ENCODE measurements at places on chromosomes 1 and 21. TPM values are rescaled to one million over a fixed set of nuclear protein-coding genes. Genes with fewer than 3 reads are reported as not detected.

DNA sequence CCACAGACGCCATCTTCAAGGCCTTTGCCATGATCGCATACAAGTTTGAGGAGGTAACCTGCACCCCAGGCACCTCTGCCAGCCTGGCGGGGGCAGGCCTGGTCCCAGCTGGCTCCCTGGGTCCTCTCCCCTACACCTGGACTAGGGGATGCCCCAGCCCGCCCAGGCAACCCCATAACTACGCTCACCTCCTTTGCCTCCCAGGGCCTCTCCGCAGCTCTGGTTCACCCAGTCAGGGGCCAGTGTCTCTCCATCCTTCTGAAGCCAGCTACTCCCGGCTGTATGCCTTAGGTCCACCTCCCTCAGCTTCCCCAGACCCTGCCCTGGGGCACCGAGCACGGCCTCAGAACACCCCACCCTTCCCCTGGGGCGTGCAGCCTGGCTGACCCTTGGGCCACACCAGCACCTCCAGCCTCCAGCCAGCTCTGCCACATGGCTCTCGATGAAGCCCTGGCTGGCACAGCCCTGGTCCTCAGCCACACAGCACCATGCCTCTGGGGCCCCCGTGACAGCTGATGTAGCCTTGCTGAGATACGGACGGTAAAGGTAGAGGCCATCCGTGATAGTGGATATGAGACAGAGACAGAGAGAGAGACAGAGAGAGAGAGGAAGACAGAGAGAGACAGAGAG lies 80.4 kb upstream of the COL6A1 start:
- no peak for DNase-seq
- no peaks in the 10 kb centered on the region for H3K4me1 ChIP-seq
- H3K27me3 ChIP-seq: no peaks in the 10 kb centered on the region

DNA sequence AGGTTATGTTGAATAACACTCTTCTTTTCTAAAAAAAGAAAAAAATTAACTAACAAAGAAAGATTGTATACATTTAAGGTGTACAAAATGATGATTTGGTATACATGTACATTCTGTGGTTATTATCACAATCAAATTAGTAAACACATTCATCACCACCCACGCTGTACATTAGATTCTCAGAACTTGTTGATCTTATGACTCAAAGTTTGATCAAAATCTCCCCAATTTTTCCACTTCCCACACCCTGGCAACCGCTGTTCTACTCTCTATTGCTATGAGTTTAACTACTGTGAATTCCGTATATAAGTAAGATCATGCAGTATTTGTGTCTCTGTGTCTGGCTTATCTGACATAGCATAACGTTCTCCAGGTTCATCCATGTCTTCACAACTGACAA lies 469.5 kb upstream of the CHRM3 start:
- no peaks in the 10 kb centered on the region for H3K27me3 ChIP-seq
- no peak overlapping the region for H3K4me3 ChIP-seq
- H3K36me3 ChIP-seq: no peaks in the 10 kb centered on the region
- no peak overlapping the region for H3K27ac ChIP-seq
- no peaks in the 10 kb centered on the region for H3K4me1 ChIP-seq
- no peak for DNase-seq

DNA sequence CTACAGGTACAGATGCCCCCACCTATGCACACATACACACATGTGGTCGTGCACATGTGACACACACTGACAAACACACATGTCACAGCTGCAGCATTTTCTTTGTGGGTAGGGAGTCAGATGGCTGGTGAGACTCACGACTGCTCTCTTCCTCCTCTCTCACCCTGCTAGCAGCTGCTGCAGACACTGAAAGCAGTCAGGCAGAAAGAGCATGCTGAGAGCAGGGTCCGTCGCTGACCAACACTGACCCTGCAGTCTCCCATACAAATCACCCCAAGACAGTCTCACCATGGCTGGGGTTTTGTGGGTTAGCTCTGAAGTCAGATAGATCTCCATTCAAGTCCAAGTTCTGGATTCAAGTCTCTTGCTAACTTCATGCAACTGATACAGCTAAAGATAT lies 188.3 kb downstream of the ASTN1 start:
- H3K4me1 ChIP-seq: no peaks in the 10 kb centered on the region
- H3K27ac ChIP-seq: no peak overlapping the region
- no peaks in the 10 kb centered on the region for H3K36me3 ChIP-seq
- no peak for DNase-seq
- no peak overlapping the region for H3K4me3 ChIP-seq
- no peaks in the 10 kb centered on the region for H3K27me3 ChIP-seq

DNA sequence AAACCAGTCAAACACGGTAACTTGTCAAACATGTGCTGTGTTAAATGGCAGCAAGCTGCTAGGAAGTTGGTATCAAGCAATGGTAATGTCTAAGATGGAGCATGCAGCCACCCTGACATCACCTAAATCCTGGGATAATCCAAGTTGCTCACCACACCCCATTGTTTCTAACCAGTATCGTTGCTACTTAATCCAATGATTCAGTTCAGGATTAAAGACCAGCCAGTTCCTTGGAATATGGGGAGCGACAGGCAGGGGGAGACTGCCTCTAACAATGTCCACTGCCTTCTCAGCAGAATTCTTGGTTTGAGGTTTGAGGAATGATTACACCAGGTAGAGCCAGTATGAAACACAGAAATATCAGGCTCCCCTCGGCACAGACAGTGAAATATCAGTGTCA lies 122.1 kb upstream of the IFFO2 start:
- DNase-seq: no peak
- H3K27me3 ChIP-seq: no peaks in the 10 kb centered on the region
- no peak overlapping the region for H3K4me3 ChIP-seq

DNA sequence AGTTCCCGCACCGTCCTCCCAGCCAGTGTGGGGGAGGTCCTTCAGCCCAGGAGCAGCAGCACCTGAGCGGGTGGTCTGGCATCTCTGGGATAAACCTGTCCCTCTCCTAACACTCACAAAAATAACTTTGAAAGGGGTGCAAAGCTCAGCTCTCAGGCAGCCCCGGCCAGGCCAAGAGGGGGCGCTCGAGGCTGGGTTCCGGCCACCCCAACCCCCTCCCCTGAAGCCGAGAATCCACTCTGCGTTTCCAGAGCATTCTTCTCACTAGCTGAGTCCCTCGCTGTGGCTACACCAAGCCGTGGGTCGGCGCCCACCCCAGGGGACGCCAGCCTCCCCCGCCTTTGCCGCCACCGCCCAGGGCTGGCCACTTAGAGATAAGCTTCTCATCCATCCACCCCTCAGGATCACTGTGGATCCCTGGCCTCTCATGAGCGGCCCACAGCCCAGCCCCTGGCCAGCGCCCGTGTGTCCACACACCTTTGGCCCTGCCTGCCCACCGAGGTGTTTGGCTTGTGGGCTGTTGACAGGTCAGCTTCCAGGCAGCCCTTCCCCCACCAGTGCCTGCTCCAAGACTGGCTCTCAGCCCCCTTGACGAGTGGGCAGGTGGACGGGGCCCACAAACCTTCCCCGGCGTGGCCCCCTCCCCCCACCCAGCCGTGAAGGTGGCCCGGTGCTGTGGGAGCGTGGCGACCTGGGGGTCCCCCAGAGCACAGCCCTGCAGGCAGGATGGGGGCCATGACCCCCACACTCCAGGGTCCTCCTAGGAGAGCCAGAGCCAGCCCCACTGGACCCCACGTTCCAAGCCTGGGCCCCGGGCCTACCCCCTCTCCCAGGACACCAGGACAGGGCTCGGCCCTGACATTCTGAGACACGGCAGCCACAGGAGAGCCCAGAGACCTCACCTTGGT lies 1.9 kb downstream of the FTCD start:
- no peaks in the 10 kb centered on the region for H3K36me3 ChIP-seq
- H3K4me1 ChIP-seq: no peaks in the 10 kb centered on the region
- H3K4me3 ChIP-seq: peak overlapping the region; percentile 8

CSF3R gene
- 12.5 TPM for total RNA-seq

LCE3E gene
- total RNA-seq: not detected

GRCh38 chr1:28144203-28145135 lies 32.0 kb downstream of the PTAFR start:
- no peaks in the 10 kb centered on the region for H3K27me3 ChIP-seq
- no peak overlapping the region for H3K27ac ChIP-seq
- H3K36me3 ChIP-seq: no peaks in the 10 kb centered on the region
- no peak for DNase-seq
- H3K4me3 ChIP-seq: no peak overlapping the region

All from tibial nerve (tissue), 4 donors.